Retinal pigment epithelial cell (primary cell): ENCODE measurements at places on chromosomes 5 and 9.

DNA sequence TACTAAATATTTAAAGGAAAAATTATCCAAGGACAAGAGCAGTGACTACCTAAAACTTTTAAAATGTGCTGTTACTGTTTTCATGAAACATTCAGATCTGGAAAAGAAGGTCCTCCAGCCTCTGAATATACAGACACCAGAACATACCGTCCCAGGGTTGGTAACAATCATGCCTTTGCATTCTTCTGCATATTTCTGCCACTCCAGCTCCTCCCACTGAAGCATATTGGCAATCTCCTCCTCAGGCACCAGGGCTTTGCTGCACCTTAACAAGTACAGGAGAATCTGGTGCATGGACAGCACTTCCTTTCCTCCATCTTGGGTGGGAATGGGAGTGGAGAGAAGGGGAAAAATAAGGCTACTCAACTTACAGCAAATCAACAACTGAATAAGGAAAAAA is 60.0 kb downstream of the DROSHA start:
- no peak for DNase-seq

DNA sequence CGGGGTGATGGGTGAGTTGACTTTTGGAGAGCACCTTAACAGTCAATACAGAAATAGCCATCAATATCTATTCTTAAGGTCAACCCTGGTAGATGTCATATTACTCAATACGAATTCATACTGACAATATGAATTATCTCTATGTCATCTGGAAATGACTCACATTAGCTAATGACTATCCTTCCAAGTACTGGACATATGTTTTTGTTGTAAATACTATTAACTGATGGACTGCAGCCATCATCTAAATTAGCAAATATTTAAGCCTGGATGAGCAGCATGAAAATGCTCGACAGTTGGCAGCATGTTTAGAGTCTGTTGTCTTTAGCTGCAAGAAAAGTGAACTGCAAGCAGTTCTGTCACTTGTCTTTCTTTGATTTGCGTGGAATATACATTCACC is 19.6 kb upstream of the ISOC1 start:
- DNase-seq = no peak

DNA sequence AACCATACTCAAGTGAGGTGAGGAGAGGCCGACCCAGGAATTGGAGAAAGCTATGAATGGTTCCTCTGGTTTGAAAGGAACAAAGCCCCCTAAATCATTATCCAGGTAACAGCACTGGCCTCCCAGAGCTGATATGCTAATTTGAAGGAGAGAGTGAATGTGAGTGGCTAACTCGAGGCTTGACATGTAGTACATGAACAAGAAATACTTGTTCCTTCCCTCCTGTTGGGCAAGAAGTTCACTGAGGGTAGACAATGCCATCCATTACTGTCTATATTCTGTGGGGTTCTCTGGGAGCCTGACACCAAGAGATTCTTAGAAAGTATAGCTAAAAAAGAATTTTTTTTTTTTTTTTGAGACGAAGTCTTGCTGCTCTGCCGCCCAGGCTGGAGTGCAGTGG is 32.5 kb upstream of the ZNF354A start:
- DNase-seq = no peak

DNA sequence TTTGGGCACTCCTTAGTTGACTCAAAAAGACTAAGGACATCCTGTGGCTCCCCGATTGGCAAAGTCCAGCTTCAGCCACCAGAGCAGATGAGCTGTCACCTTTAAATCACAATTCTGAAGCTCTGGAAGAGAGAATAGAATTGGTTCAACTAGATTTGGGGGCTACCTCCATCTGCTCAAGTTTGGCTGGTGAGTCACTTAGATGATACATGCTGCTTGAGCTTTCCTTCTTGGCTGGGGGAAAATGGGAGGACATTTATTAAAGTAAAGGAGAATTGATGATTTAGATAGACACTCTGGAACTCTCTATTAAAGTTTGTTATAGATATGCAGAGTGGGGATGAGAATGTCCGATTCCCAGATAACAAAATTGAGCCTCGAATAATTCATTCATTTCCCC is 30.0 kb upstream of the GRIA1 start:
- no peak for DNase-seq

- DNase-seq = no peak
Measured at GRCh38 chr9:136244122-136244968, 1.3 kb downstream of the QSOX2 start.

DNA sequence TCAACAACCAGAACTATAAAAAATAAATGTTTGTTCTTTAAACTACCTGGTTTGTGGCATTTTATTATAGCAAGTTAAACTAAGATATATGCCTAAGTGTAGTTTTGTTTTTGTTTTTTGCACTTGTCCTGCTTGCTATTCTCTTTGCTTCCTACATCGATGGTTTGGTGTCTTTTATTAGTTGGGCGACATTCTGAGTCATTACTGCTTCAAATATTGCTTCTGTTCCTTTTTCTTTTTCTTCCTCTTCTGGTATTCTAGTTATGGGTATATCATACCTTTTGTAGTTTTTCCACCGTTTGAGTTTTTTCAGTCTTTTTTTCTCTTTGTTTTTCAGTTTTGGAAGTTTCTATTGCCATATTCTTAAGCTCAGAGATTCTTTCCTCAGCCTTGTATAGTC is 86.9 kb downstream of the MACIR start:
- DNase-seq = no peak

DNA sequence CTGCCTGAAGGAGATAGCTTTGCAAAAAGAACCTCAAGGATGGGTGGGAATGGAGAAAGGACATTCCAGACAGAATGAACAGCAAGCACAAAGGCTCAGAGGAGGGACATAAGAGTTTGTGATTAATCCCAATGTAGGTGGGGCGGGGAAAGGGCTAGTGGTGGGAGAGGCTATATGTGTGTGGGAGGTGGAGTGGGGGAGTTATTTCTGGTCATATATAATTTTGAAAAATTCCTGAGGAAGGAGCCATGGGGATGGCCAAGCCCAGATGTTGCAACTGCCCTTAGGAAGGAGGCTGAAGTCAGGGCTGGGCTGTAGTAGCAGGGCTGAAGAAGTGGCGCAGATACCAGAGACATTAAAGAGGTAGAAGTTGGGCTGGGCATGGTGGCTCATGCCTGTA is 13.4 kb upstream of the CCL27 start:
- no peak for DNase-seq

DNA sequence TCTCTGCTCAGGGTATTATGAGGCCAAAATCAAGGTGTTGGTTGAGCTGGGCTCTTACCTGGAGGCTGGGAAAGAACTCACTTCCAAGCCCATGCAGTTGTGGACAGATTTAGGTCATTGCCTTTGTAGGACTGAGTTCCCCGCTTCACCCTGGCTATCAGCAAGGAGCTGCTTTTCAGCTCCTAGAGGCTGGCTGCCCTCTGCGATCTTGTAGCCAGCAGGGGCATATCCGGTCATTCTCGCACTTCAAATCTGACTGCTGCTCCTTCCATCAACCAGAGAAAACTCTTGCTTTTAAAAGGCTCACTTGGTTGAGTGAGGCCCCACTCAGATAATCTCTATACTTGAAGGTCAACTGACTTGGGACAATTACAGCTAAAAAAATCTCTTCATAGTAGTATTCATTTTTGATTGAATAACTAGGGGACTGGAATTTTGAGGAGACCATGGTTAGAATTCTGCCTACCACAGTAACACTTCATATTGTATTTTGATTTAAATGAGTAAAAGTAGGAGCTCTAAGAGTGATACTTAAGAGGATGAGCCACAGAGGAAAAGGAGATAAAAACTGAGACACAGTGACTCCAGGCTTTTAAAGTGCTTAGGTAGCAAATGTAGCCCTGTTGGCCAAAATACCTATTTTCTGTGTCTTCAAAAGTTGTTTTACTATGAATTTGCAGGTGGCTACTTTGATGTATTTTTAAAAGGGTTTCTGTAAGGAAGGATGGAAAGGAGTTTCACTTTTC is 137.4 kb downstream of the CD180 start:
- DNase-seq = no peak
